NCI-H187 (cell line): ENCODE measurements at places on chromosomes 2 and 18.

GRCh38 chr18:79484661-79485621 lies 89.2 kb downstream of the NFATC1 start:
- DNase-seq = no peak

GRCh38 chr2:86027922-86028765 lies 77.5 kb downstream of the POLR1A start:
- DNase-seq = no peak

DNA sequence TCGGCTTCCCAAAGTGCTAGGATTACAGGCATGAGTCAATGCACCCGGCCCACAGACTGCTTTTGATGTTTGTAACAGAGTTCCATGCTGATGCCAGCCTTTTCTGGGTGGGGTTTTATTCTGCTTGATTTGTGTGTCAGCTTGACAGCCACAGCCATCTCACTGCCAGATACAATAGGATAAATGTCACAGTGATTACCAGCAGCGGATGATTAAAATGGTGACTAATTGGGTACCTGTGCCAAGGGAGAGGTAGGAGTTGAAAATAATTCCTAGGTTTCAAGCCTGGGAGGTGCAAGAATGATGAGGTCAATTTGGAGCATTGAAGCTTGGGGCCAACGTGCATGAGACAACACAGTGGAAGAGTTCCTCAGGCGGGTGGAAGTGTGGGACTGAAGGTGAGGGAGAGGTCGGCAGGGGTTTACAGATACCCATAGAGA lies 39.4 kb downstream of the SH2D6 start:
- no peak for DNase-seq

- DNase-seq = no peak
These were observed 18.6 kb upstream of the SPAG16 start for GRCh38 chr2:213265679-213266078.

GRCh38 chr2:151237422-151238025 lies 24.1 kb downstream of the RBM43 start:
- DNase-seq = no peak
